ENCODE measurements at places on chromosomes 12 and 14.

- DNase-seq, result no peak
Observed at GRCh38 chr12:119693511-119693910, 25.6 kb downstream of the PRKAB1 start.

DNA sequence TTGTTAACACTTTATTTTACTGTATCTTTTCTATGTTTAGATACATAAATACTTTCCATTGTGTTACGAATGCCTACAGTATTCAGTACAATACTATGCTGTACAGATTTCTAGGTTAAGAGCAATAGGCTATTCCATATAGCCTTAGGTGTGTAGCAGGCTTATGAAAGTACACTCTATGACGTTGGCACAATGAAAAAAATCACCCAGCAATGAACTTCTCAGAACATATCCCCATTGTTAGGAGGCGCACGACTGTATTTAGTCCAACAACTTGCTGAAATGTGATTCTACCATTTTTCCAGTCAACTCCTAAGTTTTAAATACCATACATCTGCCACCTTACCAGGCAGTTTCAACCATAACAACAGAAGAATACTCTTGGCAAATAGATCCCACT is 1.8 kb downstream of the PARP11 start:
- no peak for DNase-seq

- DNase-seq, result no peak
Observed at GRCh38 chr12:87382436-87382835, 646.8 kb downstream of the C12orf50 start.

DNA sequence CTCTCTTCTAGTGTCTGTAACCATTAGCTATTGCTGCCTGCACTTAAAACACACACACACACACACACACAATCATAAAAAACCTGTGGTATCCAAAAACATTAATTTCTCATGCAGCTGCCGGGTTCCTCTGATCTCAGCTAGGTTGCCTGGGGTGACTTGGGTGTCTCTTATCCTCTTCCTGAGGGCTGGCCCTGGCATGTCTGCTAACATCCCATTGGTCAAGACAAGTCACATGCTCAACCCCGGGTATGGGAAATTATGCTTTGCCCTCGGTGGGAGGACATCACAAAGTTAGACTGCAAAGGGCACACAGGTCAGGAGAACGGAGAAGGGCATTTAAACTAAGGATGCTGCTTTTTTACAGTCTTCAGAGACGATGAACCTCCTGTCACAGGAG is 55.7 kb downstream of the TRPV4 start:
- DNase-seq, result peak; percentile 53

DNA sequence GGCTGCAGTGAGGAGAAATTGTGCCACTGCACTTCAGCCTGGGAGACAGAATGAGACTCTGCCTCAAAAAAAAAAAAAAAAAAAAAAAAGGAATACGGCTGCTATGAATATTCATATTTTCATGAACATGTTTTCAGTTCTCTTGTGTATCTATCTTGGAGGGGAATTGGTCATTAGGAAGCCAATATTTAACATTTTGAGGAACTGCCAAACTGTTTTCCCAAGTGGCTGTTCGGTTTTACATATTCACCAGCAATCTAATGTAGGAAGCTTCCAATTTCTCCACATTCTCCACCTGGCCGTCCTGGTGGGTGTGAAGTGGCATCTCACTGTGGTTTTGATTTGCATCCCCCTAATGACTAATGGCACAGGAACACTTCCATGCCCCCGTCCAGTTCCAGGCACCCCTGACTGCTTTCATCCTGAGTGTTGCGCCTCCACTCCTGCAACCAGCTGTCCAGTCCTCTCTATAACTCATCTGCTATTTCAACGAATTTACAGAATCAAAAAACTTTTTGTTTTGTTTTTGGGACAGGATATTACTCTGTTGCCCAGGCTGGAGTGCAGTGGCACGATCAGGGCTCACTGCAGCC is 5.7 kb downstream of the STXBP6 start:
- DNase-seq, result no peak
